ENCODE measurements at places on chromosomes 5 and 9.

- DNase-seq = peak; percentile 13
Measured at GRCh38 chr5:82018462-82018861, 46.6 kb downstream of the ATG10 start.

- DNase-seq = no peak
Measured at GRCh38 chr5:143403334-143403592, 223 bp downstream of the NR3C1 start.

DNA sequence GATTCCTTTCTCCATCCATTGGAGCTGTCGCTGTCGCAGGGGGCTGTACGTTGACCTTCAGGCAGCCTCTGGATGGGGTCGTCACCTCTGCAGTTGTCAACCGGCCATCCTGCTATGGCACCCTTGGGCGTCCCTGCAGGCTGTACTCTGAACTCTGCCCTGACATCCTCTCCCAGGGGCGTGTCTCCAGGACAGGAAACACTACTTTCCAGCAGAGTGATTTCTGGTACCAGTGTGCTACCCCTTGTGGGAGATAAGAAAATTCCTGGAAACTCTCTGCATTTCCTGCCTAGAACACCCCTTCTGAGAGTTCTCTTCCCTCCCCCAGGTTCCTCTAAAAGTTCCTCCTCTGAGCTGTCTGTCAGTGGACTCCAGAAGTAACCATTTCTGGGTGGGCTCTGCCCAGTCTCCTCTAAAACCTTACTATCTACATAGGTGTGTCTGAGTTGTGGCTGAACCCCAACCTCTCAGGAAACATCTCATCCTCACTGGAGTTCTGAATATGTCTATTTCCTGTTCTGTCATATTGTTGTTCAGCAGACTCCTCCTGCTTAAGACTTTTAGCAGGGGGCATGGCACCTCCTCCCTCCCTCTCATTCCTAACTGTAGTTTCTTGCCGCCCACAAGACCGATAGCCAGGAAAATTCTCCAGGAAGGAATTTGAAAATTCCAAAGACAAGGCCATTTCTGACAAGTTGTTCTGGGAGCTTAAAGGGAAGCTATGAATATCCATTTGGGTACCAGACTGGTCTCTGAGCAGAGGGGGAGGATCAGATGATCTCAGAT lies 145.3 kb upstream of the RASEF start:
- no peak for DNase-seq

- DNase-seq = peak; percentile 16
Measured at GRCh38 chr9:34957492-34958410, at the start of gene PHF24. Gene PHF24 (plus strand): TSS chr9:34958285. CDS start chr9:34971299, 13,014 bp downstream.

DNA sequence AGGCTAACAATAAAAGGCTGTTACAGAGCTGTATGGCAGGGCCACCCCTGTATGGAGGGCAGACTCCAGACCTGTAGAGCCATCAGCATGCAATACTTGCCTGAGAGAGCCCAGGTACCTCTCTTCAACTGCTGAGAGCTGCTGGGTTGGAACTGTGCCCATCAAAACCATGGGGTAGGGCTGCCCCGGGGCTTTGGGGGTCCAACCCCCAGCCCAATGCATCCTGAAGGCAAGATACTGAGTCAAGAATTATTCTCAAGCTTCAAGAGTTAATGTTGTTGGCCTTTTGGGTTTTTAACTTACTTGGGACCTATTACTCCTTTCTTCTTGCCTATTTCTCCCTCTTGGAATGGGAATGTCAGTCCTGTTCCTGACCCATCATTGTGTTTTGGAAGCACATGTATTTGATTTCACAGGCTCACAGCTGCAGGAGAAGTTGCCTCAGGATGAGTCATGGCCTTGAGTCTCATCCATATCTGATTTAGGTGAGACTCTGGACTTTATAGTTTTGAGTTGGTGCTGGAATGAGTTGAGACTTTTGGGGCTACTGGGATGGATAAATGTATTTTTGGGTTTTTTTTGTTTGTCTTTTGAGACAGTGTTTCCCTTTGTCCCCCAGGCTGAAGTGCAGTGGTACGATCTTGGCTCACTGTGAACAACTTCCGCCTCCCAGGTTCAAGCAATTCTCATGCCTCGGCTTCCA lies 21.0 kb upstream of the CDK7 start:
- DNase-seq = no peak

DNA sequence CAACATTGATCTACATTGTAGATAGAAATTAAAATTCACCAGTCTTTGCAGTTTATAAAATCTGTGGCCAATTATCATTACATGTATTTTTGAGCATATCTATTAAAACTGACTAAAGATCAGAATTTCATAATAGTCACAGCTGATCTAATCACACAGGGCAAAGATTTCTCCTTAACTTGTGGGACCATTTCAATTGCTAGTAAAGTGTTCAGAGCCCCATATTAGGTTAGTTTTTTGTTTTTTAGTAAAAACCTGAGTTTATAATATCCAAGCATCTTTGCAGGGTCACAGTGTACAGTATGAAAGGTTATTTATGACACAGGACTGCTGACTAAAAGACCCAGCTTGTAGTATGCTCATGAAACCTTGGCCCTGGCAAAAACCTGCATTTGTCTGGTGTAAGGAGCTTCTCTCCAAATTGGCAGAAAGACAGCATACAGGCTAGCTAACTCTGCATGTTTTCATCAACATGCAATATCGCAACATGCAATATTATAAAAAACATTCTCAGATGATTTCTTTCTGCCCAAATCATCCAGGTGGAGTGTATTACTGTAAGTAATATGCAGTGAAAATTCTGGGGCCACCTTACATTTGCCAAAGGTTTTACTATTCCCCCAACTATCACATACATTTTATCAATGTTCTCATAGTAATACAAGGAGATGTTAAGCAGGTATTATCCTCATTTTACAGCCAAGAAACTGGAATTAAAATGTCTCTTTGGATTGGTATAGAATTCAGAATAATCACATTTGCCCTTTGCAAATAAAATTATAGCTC lies 37.7 kb upstream of the ALDH1A1 start:
- DNase-seq = no peak

- DNase-seq = no peak
Measured at GRCh38 chr5:109844148-109844547, 154.4 kb downstream of the MAN2A1 start.

- peak; percentile 81 for DNase-seq
Measured at GRCh38 chr9:128685636-128686489, 3.2 kb upstream of the SET start.

GRCh38 chr9:88746743-88747398 lies 211.9 kb downstream of the NXNL2 start:
- DNase-seq = no peak

GRCh38 chr5:41794471-41794870 lies 75.8 kb downstream of the OXCT1 start:
- DNase-seq = no peak

- peak; percentile 50 for DNase-seq
Measured at GRCh38 chr9:109520475-109521132, 22.5 kb upstream of the PTPN3 start.

- no peak for DNase-seq
Measured at GRCh38 chr5:124956471-124957029, 210.1 kb upstream of the ZNF608 start.

GRCh38 chr9:38319496-38320173 lies 72.9 kb upstream of the ALDH1B1 start:
- no peak for DNase-seq

- no peak for DNase-seq
Measured at GRCh38 chr5:2031581-2031980, 148.9 kb upstream of the IRX4 start.

GRCh38 chr5:87139795-87140194 lies 127.9 kb upstream of the RASA1 start:
- no peak for DNase-seq

GRCh38 chr5:8491254-8491653 lies 622.3 kb downstream of the MTRR start:
- no peak for DNase-seq

DNA sequence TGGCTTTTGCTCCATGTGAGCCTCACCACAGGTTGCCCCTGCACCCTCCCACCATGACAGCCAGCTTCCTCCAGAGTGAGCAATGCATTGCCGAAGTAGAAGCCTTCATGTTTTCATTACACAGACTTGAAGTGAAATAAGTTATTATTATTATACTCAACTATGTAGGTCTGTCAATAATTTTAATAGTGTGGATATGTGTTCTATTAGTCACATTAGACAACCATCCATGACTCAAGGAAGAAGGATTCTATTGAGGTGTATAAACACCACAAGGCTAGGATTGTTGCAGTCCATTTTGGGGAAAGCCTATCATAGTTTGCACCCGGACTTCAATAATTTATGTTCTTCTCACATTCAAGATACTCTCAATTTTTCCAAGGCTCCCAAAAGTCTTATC lies 369.5 kb downstream of the TAF11L14 start:
- DNase-seq = no peak

DNA sequence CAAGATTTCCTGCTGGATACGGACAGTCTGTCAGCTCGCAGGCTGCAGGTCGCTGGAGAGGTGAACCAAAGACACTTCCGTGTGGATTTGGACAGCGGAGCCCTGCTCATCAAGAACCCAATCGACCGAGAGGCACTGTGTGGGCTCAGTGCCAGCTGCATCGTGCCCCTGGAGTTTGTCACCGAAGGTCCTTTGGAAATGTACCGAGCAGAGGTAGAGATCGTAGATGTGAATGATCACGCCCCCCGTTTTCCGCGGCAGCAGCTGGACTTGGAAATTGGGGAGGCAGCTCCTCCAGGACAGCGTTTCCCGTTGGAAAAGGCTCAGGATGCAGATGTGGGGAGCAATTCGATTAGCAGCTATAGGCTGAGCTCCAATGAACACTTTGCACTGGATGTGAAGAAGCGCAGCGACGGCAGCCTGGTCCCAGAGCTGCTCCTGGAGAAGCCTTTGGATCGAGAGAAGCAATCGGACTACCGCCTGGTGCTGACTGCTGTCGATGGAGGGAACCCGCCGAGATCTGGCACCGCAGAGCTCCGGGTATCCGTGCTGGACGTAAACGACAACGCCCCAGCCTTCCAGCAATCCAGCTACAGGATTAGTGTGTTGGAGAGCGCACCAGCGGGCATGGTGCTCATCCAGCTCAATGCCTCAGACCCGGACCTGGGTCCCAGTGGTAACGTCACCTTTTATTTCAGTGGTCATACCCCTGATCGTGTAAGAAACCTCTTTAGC lies 658 bp downstream of the PCDHGC4 start:
- no peak for DNase-seq

DNA sequence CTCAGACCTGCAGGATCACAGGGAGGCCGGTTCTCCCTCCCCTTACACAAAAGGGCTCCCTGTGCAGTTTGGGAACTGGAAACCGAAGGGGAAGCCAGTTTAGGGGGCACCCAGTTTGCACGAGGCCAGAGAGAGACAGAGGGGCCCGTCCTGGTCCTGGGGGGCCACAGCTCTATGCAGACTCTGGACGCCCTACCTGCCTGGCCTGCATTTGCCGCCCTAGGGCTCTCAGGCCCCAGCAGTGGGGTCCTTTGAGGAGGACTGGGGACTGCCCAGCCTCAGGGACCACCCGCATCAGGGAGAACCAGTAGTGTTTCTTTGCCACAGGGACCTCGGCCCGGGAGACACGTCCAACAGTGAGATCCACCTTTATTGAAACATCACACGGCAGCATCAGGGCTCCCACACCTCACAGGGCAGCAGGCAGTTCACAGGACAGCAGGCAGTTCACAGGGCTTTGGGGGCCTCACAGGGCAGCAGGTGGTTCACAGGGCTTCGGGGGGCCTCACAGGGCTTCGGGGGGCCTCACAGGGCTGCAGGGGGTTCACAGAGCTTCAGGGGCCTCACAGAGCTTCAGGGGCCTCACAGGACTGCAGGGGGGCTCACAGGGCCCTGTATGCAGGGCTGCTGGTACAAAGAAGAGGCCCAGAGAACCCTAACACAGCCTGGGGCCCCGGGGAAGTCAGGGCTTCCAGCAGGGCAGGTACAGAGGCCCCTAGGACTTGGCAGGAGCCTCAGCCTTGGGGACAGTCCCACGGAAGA lies 648 bp upstream of the NSMF start:
- DNase-seq = no peak

DNA sequence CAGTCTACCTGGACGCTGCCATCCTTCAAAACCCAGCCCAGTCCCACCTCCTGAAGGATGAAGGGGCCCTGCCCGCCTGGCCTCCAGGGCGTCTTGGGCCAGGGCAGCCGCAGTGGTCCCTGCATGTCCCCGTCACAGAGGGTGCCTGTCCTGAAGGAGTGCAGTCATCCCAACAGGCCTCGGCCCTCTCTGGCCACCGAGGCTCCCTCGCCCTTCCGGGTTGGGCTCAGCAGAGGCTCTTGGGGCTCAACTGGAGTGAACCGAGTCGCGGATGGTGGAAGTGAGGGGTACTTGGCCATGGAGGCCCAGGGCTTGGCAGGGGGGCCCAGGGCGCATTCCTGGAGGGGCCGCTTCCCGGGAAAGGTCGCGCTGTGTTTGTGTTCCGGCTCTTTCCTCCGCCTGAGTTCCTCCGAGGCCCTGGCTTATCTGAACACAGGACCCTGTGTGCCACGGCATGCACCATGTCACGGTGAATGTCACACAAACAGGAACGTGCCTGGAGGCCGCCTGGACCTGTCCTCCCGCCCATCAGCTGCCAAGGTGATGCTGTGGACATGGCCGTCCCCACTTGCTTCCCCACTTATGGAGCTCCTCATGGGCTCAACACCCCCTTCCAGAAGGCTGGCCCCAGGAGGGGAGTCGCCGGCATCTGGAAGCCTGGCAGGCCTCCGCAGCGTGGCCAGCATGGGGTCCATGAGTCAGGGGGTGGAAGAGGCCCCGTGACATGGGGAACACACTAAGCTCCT lies 25.7 kb upstream of the OBP2B start:
- DNase-seq = no peak

DNA sequence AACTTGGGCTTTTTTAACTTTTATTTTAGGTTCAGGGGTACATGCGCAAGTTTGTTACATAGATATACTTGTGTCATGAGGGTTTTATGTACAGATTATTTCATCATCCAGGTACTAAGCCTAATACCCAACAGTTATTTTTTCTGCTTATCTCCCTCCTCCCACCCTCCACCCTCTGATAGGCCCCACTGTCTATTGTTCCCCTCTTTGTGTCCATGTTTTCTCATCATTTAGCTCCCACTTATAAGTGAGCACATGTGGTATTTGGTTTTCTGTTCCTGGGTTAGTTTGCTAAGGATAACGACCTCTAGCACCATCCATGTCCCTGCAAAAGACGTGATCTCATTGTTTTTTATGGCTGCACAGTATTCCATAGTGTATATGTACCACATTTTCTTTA lies 172.1 kb downstream of the SNCAIP start:
- no peak for DNase-seq

- no peak for DNase-seq
Measured at GRCh38 chr5:173108914-173109313, 35.4 kb upstream of the BNIP1 start.

GRCh38 chr5:526456-527088 lies 2.3 kb upstream of the SLC9A3 start:
- no peak for DNase-seq

DNA sequence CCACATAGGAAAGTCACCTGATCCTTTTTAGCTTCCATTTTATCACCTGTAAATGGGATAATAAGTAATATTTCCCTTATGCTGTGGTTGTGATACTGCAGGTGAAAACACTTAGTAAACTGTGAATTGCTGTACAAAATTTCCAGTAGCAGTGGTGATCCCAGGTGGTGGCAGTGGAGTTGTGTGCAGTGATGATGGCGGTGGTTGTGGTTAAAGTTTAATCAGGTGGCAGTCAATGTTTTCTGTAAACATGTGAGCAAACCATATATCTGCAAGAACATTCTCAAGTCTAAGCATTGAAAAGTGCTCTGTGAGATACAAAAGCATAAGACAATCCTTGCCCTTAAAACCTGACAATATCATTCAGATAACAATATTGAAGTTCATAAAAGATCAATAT lies 480.2 kb downstream of the RASEF start:
- no peak for DNase-seq

- no peak for DNase-seq
Measured at GRCh38 chr5:172385010-172385563, 69.2 kb downstream of the SH3PXD2B start.

GRCh38 chr5:96761618-96762017 lies 46.1 kb downstream of the ERAP1 start:
- no peak for DNase-seq
